ENCODE measurements at places on chromosomes 12 and 14.

- no peak for DNase-seq
These were observed 6.0 kb downstream of the PAPLN start for GRCh38 chr14:73243341-73243740.

DNA sequence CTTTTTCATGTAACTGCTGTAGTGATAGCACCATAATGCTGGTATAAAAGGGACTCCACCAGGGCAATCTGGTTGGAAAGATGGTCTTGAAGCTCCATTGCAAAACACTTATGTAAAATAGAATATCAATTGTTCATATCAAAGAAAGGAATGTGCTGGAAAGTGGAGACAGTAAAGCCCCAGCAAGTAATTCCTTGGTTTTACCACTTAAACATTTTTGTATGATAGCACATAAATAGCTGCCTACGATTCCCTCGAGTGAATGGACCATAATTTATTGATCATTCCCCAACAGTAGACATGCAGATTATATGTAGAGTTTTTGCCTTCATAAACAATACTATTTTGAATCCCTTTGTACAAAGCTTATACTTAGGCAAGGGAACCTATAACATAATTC lies 275.4 kb downstream of the PAWR start:
- no peak for DNase-seq

DNA sequence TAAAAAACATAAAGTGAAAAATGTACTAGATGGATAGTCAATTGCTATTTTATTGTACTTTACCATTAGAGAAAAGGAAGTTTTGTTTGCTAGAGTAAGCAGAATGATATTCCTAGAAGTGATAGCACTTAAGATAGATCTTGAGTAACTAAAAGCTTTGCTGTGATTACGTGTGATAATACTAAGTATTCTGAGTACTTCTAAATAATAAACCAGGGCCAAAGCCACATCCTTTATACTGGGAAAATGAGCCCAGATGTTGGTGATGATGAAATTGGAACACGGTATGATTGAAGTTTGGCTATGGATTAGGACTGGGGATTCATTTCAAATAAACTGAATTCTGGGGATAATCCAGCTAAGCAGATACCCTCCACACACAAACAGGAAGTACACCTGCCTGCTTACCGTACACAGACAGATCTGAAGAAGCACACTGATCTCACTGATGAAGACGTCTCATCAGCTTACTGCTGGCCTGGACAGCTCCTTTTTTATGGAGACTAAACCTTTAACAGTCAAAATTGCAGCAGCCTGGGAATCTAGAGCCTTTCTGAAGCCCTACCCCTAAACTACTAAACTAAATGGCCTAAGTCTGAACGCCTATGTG lies 199.8 kb downstream of the LRFN5 start:
- DNase-seq: no peak

DNA sequence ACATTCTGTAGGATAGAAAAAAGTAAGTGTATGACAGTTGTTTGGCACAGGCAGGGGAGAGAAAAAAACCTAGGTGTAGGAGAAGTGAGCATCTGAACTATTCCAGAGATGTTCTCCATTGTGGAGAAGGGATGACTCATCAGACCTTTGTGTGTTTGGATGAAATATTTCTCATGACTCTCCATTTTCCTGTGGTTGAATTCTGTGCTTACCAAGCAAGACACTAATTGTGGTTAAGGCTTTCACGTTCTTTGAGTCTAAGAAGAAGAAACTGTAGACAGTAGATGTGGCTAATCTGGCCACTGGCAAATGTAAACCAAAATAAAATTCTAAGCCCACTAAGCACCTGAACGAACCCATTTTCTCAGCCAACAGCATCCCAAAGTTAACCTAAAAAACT lies 107.9 kb upstream of the GZMB start:
- no peak for DNase-seq

DNA sequence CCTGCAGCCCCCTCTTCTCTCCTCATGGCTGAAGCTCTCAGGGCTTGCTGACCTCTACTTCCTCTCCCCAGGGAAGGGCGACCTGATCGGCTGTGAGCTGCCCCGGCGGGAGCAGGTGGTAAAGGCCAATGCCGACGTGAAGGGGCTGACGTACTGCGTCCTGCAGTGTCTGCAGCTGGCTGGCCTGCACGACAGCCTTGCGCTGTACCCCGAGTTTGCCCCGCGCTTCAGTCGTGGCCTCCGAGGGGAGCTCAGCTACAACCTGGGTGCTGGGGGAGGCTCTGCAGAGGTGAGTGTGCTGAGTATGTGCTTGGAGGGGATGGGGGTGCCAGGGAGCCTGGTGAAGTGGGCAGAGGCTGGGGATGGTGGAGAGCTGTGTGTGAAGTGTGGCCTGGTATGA lies 13.7 kb downstream of the MCRS1 start:
- no peak for DNase-seq

DNA sequence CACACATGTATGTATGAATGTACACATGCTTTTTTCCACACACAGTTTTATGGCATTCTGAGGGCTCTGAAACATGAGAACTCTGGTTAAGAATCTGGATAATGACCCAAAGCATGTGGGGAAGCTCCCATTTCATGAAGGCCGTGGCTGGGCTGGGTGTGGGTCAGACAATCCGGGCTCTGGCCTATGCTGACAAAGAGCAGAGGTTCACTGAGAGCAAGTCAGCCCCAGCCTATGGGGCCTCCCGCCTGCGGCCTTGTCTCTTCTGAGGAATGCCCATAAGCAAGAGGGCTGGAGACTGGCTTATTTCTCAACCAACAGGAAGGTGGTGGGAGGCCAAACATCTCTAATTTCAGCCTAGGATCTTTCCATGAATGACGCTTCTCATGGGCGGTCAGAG lies 8.5 kb downstream of the MYH6 start:
- no peak for DNase-seq
